ENCODE measurements at places on chromosomes 7 and 10. TPM values are rescaled to one million over a fixed set of nuclear protein-coding genes. Genes with fewer than 3 reads are reported as not detected.

ZMYND11 gene
- 26.9 TPM for total RNA-seq

TRUB1 gene
- 16.8 TPM for total RNA-seq

DNAJC12 gene
- 2.2 TPM for total RNA-seq

GPR85 gene
- total RNA-seq = 5.2 TPM

ELN gene
- total RNA-seq = 4.2 TPM

ASB15 gene
- not detected for total RNA-seq

SPDYE2 gene
- total RNA-seq = not detected

COX19 gene
- total RNA-seq = 2.7 TPM

GRID2IP gene
- total RNA-seq = 0.15 TPM

POM121C gene
- 4.9 TPM for total RNA-seq

C10orf67 gene
- not detected for total RNA-seq

OGDH gene
- 99.9 TPM for total RNA-seq

OGDHL gene
- under 0.01 TPM for total RNA-seq

C10orf143 gene
- 1.0 TPM for total RNA-seq

C10orf105 gene
- total RNA-seq = not detected

FAM13C gene
- total RNA-seq = 0.50 TPM

ZNF467 gene
- total RNA-seq = 1.5 TPM

PKD2L1 gene
- not detected for total RNA-seq

MTURN gene
- total RNA-seq = 6.5 TPM

RNF148 gene
- total RNA-seq = not detected

CRTAC1 gene
- total RNA-seq = not detected

TRPV6 gene
- total RNA-seq = not detected

CXCL12 gene
- 10.1 TPM for total RNA-seq

CCDC3 gene
- total RNA-seq = 0.45 TPM

SMO gene
- 17.8 TPM for total RNA-seq

GPR15LG gene
- total RNA-seq = not detected

SUN1 gene
- total RNA-seq = 99.0 TPM

BAMBI gene
- total RNA-seq = 2.5 TPM

SCIN gene
- total RNA-seq = not detected

NPSR1 gene
- not detected for total RNA-seq

CLCN1 gene
- total RNA-seq = under 0.01 TPM

AKR1D1 gene
- total RNA-seq = not detected

TACR2 gene
- not detected for total RNA-seq

PIK3AP1 gene
- total RNA-seq = not detected

AFAP1L2 gene
- total RNA-seq = 1.9 TPM

SYNPO2L gene
- total RNA-seq = under 0.01 TPM

ADAM22 gene
- total RNA-seq = 0.30 TPM

AKR1C8 gene
- not detected for total RNA-seq

SLC39A12 gene
- total RNA-seq = not detected

NKX2-3 gene
- not detected for total RNA-seq

ANKRD26 gene
- 4.0 TPM for total RNA-seq

ZSCAN21 gene
- total RNA-seq = 8.2 TPM

CCL24 gene
- total RNA-seq = not detected

KCNIP2 gene
- total RNA-seq = 0.17 TPM

MAD1L1 gene
- 51.6 TPM for total RNA-seq

YKT6 gene
- 92.1 TPM for total RNA-seq

LGI1 gene
- not detected for total RNA-seq

ENO4 gene
- total RNA-seq = 0.17 TPM

DEPP1 gene
- total RNA-seq = 15.0 TPM

TYSND1 gene
- total RNA-seq = 8.3 TPM
